GM18507 (cell line): ENCODE measurements at places on chromosomes 5 and 9.

GRCh38 chr9:131676431-131676972, 63.4 kb downstream of the RAPGEF1 start:
- DNase-seq, result no peak

DNA sequence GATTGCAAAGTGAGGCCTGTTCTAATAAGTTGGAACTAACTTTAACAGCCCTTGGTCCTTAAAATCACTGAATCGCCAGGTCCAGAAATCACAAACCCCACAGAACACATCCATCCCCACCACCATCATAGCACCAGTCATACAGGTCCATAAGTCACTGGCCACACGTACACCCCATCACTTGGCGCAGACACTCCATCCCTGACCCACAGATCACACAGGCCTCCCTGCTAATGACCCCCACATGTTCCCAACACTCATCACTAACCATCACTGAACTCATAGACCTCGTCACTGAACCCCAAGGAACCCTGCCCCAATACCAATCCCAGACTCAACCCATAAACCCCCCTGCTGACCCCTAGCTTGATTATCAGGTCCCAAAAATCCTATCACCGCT, 41.2 kb upstream of the ZNF300 start:
- no peak for DNase-seq

DNA sequence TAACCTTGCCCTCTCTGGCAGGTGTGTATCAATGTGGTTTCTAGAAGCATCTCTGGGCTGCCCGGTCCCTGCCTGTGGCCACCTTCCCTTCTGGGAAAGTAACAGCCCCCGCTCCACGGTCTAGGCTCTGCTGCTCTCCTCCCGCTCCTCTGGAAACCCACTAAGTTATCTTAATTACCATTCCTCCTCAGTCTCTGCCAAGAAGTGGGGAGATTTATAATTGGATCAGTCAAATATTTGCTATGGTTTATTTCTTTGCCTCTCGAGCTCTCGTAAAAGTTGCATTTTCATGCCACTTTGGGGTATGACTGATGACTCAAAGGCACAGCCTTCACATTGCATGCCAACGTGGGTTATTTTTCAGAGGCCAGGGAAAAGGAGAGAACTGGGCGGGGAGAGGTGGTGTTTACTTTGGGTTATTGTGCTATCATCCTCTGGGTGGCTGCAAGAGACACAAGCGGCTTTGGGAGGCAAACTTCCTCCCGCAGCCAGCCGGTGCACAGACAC, 205.3 kb upstream of the WWC1 start:
- DNase-seq, result no peak

- DNase-seq, result no peak
These were observed 8.2 kb upstream of the PHF2 start for GRCh38 chr9:93568169-93568568.
